HFFc6 (cell line): ENCODE measurements at places on chromosomes 11 and 22. TPM values are rescaled to one million over a fixed set of nuclear protein-coding genes. Genes with fewer than 3 reads are reported as not detected.

DNA sequence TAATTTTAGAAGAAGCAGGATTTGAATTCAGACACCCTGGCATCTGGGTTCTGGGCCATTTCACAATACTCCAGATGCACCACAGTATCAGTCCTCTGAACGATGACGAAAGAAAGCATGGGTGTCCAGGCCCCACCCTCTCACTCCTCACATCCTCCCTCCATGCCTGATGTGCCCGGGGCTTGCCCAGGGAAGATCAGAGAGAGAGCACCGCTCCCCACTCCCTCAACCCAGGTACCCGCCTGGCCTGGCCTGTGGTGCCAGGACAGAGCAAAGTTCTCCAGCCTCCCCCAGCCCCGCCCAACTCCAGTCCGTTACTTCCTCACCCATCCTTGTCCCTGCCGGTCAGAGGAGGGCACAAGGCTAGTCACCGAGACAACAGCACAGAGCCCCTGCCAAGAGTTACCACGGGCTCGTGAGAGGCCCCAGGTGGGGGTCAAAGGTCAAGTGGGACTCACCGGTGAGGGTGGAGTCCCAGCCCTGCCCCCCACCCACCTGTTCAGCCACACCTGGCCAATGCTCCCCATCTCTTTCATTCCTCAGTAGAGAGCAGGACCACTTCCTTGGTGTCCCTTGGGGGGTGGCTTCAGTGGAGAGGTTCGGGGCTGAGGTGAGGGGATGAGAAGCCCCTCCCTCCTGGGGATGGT, 8.1 kb downstream of the BCL9L start:
- peak; percentile 87 for DNase-seq

Gene USP2
- total RNA-seq: 0.32 to 0.75 TPM (median 0.69 TPM) in 3 replicates

DNA sequence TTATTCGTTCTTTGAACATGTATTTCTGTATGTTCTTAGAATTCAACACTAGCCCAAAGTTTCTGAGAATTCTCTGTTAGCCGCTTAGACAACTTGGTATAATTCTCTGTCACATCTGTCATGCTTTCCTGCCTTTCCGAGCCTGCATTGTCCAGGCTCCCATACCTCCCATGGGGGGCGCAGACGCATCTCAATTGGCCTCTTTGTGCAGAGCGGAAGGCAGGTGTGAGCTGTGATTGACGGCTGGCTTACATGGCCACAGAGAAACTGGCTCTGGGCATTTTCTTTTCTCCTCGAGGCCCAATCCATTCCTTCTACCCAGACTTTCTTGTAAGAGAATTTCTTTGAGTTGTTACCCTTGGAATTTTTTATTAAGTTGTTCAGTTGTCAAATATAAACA, 132.7 kb upstream of the SESN3 start:
- no peak for DNase-seq

DNA sequence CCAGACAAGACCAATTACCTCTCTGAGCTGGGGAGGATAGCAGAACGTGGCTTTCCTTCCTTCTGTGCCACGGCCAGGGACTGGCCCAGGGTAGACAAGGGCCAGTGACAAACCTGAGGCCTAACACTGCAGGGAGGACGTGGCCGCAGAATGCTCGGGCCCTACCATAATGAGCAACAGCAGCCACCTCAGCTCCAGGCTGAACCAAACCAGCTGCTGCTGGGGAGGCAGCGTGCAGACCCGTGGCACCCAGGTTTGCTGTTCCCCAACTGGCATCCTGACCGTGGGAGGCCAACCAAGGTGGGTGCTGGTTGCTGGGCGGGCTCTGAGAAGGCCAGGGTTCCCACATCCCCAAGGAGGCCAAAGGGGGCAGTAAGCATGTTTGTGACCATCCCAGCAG, 83.0 kb downstream of the MORC2 start:
- DNase-seq: no peak

GRCh38 chr22:24482575-24482974, 12.6 kb upstream of the UPB1 start:
- DNase-seq: peak; percentile 55

DNA sequence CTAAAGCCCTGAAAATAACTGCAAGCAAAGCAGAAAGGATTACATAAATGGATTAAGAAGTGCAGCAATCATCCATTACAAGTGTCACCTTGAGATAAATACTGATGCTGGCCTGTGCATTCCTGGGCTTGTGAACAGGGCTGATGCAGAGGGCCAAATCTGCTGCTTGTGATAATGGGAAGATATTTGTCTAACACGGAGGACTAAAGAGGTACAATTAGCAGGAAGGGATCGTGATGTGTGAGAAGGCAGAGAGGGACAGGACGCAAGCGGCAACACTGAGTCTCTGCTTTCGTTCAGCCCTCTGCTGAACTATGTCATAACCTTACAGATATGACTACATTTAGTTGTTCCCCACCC, 107.7 kb upstream of the DDI1 start:
- no peak for DNase-seq

- no peak for DNase-seq
These were observed 28.3 kb downstream of the RAB39A start for GRCh38 chr11:107956543-107956942.

DNA sequence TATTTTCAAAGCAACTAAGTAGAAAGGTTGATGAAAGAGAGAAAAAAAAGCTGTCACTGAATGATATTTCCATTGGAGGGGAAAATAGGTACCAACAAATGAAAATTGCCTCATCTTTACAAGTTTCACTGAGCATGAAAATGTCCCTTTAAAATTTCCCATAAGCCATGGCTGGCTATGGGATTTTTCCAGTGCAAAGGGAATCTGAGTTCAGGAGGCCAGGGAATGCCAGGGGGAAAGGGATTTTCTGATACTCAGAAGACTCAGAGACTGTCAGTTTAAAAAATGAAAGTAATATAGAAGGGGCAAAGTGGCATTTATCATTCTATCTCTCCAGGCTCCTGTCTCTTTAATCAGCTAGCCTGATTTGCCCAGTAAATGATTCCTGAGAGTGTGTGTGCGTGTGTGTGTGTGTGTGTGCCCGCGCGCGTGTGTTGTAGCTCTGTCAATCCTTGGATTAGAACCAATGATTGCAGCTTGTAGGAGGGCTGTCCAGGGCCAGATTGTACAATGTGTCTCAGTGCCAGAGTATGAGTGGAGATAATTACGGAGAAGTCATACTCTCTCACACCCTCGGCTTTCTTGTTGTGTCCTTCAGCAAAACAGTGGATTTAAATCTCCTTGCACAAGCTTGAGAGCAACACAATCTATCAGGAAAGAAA, at the start of gene NTM:
TSS of gene NTM (plus strand) at position 526 of the 662 bp plus-strand sequence.
- peak; percentile 11 for DNase-seq
